Esophagus mucosa (tissue), 1 donor: ENCODE measurements at places on chromosomes 6 and 20. TPM values are rescaled to one million over a fixed set of nuclear protein-coding genes. Genes with fewer than 3 reads are reported as not detected.
A peak's percentile ranks its signal among the peaks of the same experiment; 100 is the strongest.

DNA sequence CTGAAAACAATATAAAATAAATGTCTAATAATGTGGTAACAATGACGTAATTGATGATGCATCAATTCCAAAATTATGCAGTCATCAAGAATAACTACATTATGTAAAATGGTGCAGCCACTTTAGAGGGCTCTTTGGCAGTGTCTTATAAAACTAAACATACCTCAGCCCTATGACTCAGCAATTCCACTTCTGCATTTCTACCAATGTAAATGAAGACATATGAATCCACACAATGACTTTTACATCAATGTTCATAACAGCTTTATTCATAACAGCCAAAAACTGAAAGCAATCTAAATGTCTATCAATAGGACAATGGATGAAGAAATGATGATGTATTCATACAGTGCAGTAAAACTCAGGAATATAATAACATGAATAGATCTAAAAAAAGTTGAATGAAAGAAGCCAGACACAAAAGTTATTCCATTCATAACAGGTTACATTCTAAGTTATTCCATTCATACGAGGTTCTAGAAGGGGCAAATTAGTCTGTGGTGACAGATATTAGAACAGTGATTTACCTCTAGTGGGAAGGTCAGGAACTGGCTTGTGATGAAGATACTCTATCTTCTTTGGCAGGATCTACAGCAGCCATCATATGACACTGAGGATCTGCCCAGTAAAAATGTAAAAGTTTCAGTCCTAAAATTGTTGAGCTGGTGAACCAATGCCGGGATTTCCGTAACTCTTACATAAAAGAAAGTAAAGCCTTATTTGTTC is 396.1 kb downstream of the PLCB1 start:
- no peak for ATAC-seq

DNA sequence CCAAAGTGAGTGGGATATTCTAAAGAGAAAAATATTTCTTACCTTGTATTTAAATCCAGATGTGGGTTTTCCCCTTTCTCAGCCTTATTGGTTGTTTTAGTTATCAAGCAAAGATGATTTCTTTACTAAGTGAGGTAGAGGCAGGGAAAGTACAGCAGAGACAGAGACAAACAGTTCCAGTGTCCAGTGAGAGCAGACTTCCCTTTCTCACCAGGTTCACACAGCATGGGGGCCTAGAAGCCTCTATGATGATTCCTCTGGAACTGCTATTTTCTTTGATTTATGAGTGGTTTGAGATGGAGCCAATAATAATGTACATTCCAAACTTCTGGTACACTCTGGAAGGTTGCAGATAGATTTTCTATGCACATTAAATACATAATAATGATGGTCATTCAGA is 234.0 kb upstream of the MARCKS start:
- no peak for ATAC-seq

DNA sequence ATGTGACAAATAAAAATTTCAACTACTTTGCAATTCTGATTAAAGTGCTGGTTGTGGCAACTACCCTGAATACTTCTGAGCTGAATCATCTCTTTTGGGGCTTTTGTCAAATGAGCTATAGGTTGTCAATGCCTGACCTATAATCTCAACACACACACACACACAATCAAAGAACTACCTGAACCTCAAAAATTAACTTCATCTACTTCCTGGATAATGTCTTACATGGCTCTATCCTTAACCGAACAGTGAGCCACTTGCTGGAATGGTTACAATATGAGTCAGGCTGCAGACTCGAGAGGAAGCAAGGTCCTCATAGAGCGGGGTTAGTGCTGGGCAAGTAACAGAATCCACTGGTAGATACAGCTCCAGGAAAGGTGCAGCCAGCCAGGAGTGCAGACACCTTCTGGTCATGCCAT is 70.6 kb upstream of the DST start:
- peak; percentile 88 for ATAC-seq

- no peak for ATAC-seq
Measured at GRCh38 chr6:148379966-148380713, 37.5 kb downstream of the SASH1 start.

- ATAC-seq: no peak
Measured at GRCh38 chr6:132587424-132587823, 2.1 kb downstream of the TAAR5 start.

- peak; percentile 56 for ATAC-seq
Measured at GRCh38 chr6:35360349-35361138, 18.2 kb downstream of the PPARD start.

GRCh38 chr6:41371992-41372831 is 36.8 kb downstream of the NCR2 start:
- ATAC-seq: no peak

- ATAC-seq: no peak
Measured at GRCh38 chr6:40997234-40997957, 41.6 kb downstream of the UNC5CL start.

DNA sequence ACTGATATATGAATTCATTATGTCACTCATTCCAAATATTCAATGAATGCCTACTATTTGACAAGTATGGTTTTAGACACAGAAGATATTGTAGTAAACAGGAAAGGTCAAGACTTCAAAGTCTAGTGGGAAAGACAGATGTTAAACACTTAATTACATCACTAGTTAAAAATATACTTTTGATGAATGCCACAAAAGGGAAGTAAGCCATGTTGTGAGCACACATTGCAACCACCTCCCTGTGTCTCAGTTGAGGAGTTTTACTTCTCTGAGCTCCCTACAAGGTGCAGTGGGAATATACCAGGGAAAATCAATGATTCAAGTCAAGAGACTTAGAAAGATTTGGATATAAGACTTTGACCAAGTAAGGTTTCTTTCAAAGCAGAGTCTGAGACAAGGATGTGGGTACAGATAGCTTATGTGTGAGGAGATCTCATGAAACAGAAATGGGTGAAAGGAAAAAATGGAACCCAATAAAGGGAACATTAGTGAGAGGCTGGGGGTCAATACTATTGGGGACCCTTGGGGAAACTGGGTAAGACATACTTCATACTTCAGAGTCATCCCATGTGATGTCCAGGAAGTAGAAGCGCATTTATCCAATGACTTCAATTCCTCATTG is 503.7 kb downstream of the KIF16B start:
- ATAC-seq: no peak

DNA sequence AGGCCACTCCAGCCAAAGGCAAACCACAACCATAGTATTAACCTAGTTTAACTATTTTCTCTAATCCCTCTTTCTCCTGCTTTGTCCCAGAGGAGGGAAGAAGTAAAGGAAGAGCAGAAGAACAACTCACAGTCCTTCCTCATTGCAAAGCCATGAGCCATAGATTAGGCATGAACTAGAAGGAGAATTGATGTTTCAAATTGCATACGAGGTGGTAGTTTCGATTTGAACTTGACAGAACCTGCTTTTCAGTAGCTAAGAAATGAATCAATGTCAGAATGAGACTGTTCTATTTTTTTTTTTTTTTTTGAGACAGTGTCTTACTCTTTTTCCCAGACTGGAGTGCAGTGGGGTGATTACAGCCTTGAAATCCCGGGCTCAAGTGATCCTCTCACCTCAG is 48.3 kb downstream of the PROKR2 start:
- ATAC-seq: peak; percentile 41

DNA sequence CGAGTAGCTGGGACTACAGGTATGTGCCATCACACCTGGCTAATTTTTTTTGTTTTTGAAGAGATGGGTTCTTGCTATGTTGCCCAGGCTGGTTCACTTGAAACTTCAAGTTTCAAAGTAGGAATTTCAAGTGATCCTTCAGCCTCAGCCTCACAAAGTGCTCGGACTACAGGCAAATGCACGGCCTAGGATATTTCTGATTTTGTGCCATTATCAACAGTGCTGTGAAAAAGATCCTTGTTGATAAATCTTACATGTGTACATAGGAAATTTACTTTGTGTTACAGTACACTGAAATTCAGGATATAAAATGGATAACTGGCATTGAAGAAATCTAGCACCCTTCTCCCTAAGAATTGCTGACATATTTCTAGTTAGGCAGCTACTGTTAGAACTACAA is 184.6 kb upstream of the PRDM1 start:
- no peak for ATAC-seq

- peak; percentile 86 for ATAC-seq
Measured at GRCh38 chr6:16966791-16967469, 134.9 kb upstream of the STMND1 start.

MOXD1 gene
- total RNA-seq: 31.4 TPM
